ENCODE measurements at places on chromosomes 3 and 15.

- DNase-seq, result peak; percentile 97
These were observed 159.2 kb upstream of the SLCO3A1 start for GRCh38 chr15:91694131-91694830.

DNA sequence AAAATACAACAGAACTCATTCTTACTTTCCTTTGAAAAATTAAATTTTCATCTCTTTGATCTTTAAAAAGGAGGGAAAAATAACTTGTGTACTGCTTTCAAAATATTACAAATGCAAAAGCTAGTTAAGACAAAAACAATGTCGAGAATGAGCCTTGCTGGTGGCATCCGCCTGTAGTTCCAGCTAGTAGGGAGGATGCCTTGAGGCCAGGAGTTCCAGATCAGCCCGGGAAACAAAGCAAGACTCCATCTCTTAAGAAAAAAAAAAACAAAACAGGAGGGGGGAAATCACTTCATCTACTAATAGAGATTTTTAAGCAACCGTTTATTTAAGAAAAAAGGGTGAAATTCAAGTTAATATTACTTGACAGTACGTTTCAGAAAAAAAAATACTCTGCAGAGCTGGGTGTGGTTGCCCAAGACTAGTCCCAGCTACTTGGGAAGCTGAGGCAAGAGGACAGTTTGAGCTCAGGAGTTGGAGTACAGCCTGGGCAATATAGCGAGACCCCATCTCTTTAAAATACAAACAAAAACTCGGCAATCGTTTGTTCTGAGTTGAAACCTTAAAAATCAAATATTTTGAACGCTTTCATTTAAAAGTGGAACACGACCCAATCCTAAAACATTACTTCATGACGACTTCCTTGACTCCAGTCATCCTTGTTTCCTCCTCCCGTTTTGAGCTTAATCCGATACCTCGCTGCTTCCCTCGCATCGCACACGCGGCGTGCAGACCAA lies 1.2 kb downstream of the KPNA1 start:
- DNase-seq, result peak; percentile 1

DNA sequence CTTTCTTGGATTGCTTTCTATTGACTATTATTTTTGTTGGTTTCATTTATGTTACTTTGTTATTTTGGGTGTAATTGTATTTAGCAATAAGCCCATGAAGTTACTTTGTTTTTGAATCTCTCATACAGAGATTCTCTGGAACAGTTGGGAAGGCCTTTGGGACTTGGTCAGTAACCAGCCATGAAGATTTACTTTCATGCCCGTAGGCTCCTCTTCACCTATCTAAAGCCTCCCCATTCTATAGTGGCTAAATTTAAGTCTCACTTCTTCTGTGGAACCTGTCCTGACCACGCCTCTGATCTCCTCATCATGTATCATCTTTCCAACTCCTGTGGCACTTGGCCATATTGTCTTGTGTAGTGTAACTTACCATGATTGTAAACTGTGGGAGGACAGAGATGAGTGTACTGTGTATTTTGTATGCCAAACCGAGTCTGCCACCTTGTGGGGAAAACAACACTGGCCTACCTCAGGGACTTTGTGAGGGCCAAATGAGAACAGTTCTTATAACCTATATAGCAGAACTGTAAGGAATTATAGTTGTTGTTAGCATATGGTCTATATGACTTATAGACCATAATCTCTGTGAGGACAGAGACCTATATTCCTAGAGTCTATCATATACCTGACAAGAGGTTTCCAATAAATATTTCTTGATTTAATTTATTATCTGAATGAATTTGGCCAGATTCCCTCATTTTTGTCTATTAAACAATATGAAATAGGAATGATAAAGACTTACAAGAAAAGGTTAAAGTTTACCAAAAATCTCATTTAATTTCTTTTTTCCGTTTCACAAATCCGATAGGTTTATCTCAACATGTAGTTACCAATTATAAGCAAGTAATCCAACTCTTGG lies 75.0 kb downstream of the STARD9 start:
- DNase-seq, result peak; percentile 59

DNA sequence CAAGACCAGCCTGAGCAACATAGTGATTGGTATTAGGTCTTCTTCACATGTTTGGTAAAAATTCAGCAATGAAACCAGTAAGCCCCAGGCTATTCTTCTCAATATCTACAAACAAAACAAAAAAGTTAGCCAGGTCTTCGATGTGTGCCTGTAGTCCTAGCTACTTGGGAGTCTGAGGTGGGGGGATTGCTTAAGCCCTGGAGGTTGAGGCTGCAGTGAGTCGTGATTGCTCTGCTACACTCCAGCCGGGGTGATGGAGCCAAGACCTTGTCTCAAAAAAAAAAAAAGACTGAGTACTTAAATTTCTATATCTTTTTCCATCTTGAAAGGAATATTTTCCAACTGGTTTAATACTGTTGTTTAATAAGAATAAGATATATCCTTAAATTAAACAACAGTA lies 106.8 kb downstream of the MBNL1 start:
- DNase-seq, result no peak

DNA sequence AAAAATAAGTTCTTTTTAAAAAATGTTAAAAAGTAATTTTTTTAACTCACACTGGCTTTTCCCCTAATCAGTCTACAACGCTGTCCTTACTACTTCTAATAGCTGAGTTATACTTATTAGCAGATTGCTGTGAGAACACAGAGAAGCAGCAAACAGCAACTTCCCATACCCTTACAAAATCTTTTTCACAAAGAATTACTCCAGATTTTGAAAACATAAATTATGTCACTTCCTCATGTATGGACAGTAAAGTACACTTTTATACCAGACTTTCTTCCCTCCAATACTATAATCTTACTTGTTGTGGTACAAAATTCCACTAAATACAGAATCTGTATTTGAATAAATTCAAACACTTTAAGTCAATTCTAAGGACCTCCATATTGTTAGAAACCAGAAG lies 2.1 kb downstream of the PHC3 start:
- no peak for DNase-seq

- DNase-seq, result no peak
These were observed 53.9 kb upstream of the ATOSA start for GRCh38 chr15:52733088-52733487.

- DNase-seq, result no peak
These were observed 49.5 kb downstream of the ARRDC4 start for GRCh38 chr15:98009971-98010370.

- no peak for DNase-seq
These were observed 82.9 kb upstream of the GSK3B start for GRCh38 chr3:120177151-120177550.

- no peak for DNase-seq
These were observed 37.3 kb downstream of the STARD5 start for GRCh38 chr15:81286621-81287121.

DNA sequence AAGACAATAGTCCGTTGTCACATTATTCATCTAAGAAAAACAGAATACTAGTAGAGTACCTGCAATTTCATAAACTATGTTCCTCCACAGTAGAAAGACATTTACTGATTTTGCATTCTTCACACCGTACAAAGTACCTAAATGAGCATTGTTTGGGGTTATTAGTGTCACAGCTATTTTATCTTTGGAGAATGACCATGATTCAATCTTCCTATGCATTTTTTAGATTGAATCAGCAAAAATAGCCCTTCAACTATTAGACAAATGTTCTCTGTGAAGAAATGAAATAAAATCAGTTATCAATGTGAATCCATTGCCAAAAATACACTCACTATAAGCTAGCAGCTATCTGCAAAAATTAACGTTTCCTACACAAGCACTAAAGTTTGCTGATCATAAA lies 176.6 kb downstream of the PLCH1 start:
- DNase-seq, result no peak

DNA sequence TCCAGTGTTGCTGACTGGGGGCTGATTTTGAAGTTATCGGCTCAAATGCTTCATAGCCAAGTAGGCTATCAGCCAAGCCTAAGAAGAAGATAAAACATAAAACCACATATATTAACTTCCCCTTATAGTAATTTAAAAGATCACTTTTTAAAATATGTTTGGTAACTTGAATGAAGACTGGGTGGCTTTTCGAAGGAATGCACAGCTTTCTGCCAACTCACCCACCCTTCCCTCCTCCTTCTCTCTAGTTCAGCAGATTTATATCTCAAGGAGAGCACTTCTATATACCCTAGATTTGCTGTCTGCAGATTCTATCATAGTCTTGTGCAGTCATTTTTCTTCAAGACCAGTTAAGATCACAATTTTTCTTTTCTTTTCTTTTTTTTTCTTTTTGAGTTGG lies 189.4 kb upstream of the CHRM5 start:
- no peak for DNase-seq

GRCh38 chr15:58980351-58980939 lies 7.0 kb upstream of the RNF111 start:
- DNase-seq, result no peak

GRCh38 chr3:21876782-21877181 lies 125.8 kb upstream of the ZNF385D start:
- no peak for DNase-seq

DNA sequence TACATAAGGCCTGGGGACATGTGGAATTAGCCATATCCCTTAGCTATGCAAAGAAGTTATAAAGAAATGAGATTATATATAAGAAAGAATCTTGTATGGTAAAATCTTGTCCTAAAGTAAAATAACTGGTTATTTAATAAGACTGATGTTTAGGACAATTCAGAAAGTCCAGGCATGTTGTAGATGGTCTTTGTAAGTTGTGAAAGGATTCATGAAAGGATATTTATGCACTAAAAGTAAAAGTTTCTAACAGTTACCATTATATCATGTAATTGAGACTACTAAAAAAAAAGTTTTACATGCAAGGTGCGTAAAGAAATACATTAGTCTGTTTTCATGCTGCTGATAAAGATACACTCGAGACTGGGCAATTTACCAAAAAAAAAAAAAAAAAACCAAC lies 146.3 kb downstream of the FMN1 start:
- DNase-seq, result no peak

DNA sequence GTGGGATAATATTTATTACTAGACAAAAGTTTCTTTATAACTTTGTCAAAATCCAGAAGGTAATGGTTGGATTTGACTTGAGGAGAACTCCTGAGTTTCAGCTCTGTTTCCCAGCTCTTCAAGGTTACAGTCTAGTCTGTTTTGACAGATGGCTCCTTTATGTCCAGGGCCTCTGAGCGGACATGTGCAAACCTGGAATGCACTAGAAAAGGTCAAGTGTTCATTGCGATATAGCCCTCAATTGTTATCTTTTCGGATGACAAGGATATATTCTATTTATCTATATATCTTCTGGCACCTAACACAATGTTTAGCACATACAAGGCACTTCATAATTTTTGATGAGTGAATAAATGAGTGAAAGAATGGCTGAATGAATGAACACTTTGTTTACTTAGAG lies 513.2 kb upstream of the GOLIM4 start:
- no peak for DNase-seq

DNA sequence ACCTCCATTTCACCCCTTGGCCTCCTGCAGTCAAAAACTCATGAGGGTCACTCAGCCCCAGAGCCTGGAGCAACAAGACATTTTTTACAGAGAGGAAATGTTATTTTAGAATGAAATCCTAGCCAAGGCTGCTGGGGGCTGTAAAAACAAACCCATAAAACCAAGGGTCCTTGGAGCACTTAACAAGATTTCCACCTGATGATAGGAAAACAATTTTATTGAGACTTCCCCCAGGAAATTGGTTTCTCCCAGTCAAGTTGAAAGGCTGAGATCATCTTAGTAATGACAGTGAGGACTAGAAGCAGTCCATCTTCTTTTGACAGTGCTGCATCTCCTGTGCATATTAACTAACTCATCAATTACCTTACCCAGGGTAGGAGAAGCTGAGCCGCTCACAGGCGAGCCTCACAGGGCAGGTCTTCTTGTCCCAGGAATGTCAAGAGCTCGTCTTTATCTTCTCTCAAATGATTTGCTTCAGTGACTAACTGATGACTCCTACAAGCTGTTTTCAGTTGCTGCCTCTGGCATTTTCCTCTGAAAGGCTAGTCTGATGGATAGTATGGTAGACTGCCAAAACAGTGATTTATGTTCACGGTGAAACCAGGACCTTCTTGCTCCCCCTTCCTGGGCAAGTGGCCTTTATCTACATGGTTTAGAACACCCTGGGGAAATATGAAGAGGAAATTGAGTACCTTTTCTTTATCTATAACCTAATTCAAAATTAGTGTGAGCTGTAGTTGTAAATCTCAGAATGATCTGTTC lies 34.6 kb upstream of the AEN start:
- DNase-seq, result no peak

DNA sequence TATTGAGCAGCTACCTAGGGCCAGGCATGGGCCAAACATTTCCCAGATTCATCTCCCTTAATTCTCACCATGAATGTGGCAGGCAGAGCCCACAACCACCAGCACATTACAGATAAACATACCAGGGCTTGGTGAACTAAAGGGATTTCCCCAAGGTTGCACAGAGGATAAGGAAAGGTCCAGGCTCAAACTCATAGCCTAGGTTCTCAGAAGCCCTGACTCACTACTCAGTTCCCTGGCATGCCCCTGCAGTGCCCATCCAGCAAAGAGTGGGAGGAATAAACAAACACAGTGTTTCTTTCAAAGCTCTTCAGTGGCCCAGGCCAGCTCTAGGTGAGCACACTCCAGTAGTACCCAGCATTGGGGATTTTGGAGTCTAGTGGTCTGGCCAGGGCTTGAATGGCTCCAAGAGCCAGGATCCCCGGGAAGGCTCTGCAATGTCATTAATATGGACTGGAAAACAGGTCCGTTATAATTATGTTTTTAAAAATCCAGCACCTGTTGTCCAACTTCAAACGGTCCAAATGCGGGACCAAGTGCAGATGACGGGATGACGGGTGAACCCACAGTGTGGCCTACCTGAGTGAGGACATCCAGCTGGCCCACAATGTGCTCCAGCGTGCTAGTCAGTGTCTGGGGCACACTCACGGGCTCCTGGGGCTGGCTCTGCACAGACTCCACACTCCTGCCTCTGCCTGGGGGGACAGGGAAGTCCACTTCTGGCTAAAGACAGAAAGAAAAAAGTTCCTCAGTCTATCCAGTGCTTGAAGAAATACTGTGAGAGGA lies 39.8 kb upstream of the DUSP7 start:
- DNase-seq, result no peak

- DNase-seq, result no peak
These were observed 25.9 kb downstream of the SNX33 start for GRCh38 chr15:75673426-75674235.

DNA sequence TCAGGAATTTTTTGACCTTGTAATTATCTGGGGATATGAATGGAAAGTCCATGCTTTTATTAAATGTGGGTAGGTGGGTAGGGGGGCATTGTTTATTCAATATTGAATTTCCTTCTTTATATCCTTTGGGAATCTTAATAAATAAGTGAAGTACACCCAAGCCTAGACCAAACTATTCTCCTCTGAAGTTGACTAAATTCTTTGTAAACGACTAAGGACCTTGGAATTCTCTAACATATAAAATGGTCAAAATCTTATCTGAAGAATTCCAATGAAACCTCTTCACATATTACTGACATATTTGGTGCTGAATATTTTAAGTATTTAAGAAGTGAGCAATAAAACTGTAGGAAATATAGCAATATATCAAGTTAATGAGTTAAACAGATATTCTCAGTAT lies 1432.1 kb upstream of the GBE1 start:
- no peak for DNase-seq

DNA sequence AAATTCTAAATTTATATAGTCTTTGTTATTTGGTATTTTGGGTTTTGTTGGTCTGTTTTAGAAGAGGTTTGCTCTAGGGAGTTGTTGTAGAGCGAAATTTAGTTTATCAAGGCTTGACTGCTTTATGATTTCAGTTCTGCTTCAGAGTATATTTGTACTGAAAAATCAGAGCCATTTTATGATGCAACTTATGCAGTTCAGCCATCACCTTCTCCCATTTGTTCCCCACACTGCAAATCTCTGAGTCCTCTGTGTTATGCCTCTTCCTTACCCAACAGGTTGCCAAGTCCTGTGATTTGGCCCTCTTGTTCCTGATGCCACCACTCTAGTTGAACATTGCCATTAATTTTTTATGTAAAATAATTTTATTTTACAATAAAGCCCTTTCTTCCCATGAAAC lies 140.4 kb downstream of the ZNF609 start:
- DNase-seq, result no peak
